ENCODE measurements at places on chromosomes 3 and 15.

- no peak for DNase-seq
Observed at GRCh38 chr15:31324806-31325594, 1.6 kb upstream of the KLF13 start.

- DNase-seq, result peak; percentile 45
Observed at GRCh38 chr3:189773056-189773455, 141.9 kb downstream of the TP63 start.

- DNase-seq, result peak; percentile 38
Observed at GRCh38 chr3:178318941-178319816, 217.1 kb upstream of the KCNMB2 start.

GRCh38 chr3:151171145-151171757, 31.8 kb downstream of the GPR171 start:
- DNase-seq, result no peak

- DNase-seq, result no peak
Observed at GRCh38 chr3:44340058-44340395, 1.5 kb downstream of the TCAIM start.

- no peak for DNase-seq
Observed at GRCh38 chr3:106332884-106333283, 464.1 kb upstream of the CBLB start.

- DNase-seq, result no peak
Observed at GRCh38 chr15:98164571-98164970, 204.1 kb downstream of the ARRDC4 start.

- DNase-seq, result no peak
Observed at GRCh38 chr3:42706721-42707619, 4.4 kb upstream of the HHATL start.

DNA sequence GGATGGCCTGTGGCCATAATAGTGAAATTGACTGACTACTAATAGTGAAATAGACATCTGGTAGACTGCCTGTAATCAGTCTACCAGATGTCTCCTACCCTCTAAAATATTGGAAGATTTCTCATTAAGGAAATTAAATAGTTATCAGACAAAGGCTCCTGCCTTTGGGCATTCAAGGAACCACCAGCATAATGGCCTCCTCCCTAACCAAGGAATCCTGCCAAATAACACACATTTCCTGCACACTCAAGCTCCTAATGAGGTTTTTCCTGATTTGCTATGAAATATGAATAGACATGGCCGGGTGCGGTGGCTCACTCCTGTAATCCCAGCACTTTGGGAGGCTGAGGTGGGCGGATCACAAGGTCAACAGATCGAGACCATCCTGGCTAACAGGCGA, 14.6 kb downstream of the NUSAP1 start:
- DNase-seq, result no peak

GRCh38 chr15:82873000-82873680, 63.7 kb downstream of the WHAMM start:
- DNase-seq, result no peak

- DNase-seq, result peak; percentile 95
Observed at GRCh38 chr15:31296646-31297574, 29.7 kb upstream of the KLF13 start.

DNA sequence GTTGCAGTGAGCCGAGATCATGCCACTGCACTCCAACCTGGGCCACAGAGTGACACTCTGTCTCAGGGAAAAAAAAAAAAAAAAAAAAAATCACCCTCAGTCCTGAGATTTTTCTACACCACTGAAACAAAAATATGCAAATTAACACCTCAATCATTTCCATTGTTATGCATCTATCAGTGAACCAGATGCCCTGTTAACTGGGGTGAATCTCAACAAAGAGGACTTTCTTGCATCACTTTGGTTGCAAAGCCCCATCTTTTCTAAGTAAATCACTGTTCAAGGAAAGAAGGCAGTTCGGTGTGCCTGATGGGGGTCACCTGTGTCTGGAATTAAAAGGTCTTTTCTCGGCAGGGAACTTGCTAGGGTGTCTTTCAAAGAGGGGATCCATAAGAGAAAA, 421.6 kb downstream of the EPHB1 start:
- DNase-seq, result no peak

- DNase-seq, result no peak
Observed at GRCh38 chr15:91961357-91961756, 107.8 kb downstream of the SLCO3A1 start.

DNA sequence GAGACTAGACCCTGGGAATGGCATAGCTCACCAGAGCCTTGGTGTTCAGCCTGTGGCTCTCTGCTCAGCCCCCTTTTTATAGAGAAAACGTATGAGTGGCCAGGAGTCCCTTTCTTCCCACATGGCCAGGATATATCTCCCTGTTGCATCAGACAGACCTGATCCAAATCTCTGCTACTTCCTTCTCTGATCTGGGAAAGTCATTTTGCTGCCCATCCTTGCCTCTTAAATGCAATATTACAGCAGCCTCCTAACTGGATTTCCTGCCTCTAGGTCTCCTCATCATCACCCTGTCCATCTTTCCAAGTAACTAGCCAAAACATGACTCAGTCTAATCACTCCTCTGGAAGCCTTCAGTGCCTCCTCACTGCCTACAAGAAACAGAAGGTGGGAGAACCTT, 42.9 kb downstream of the CTDSPL start:
- no peak for DNase-seq

GRCh38 chr3:187706971-187707370, 4.6 kb upstream of the RTP2 start:
- DNase-seq, result no peak

- DNase-seq, result no peak
Observed at GRCh38 chr3:187342255-187342654, 25.9 kb upstream of the RTP4 start.

DNA sequence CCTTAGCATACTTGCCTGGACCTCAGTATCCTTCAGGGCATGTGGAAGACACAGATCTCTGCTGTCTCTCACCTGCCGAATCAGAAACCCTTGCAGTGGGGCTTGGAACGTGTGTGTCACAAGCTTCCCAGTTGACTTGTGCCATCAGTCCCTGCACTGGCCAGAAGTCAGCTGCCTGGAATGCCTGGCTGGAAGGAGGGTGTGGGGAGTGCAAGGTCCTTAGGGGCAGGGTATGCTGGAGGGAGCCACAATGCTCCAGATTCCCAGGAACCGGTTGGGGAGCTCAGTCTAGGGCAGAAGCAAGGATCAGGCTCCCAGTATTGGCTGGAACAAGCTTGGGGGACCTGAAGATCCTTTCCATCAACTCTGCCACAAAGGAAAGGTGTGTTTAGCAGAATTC, 27.1 kb downstream of the SPSB4 start:
- DNase-seq, result peak; percentile 52

DNA sequence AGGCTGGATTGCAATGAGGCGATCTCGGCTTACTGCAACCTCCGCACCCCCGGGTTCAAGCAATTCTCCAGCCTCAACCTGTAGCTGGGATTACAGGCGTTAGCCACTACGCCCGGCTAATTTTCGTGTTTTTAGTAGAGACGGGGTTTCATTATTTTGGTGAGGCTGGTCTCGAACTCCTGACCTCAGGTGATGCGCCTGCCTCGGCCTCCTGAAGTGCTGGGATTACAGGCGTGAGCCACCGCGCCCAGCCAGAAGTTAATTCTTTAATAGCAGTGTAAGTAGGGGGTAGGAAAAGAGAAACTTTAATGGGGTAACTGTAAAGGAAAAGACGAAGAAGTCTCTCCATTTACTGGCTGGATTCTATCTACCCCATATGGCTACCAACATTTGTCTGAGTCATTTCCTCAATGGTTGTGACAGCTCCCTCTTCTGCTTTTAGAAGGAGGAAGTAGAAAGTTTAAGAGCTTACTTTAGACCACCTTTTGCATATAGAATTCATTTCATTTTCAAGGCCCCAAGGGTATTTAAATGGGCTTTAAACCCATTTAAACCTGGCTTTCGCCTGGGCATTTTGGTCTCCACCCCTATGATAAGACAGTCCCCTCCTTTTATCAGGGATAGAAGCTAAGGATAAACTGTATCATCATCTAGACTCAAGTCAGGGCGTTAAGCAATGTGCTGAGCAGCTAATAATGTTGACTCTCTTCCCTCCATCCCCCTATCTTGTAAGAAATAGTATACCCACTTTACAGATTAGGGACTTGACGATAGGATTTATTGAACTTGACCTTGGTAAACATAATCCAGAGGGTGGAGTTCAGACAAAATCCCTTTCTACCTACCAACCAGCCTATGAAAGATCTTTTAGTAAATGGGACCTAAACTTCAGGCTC, 1.1 kb upstream of the CDV3 start:
- no peak for DNase-seq

GRCh38 chr3:10551821-10552630, 46.6 kb upstream of the ATP2B2 start:
- DNase-seq, result no peak

DNA sequence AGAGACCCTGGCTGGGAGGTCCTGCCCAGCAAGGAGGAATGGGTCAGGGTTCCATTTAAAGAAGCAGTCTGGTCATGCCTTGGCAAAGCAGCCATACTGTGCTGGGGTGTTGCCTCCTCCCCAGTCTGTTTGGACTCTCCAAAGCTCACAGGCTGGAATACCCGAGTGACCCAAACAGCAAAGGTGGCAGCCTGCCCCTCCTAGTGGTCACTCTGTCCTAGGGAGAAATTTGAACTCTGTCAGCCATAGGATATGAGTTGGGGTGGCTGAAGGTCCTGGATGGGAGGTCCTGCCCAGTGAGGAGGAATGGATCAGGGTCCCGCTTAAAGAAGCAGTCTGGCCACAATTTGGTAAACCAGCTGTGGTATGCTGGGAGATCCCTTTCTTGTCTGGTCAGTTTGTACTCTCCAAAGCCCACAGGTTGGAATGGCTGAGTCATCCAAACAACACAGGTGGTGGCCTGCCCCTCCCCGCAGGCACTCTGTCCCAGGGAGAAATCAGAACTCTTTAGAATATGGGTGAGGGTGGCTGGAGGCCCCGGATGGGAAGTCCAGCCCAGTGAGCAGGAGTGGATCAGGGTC, 45.0 kb downstream of the CCR1 start:
- peak; percentile 88 for DNase-seq

DNA sequence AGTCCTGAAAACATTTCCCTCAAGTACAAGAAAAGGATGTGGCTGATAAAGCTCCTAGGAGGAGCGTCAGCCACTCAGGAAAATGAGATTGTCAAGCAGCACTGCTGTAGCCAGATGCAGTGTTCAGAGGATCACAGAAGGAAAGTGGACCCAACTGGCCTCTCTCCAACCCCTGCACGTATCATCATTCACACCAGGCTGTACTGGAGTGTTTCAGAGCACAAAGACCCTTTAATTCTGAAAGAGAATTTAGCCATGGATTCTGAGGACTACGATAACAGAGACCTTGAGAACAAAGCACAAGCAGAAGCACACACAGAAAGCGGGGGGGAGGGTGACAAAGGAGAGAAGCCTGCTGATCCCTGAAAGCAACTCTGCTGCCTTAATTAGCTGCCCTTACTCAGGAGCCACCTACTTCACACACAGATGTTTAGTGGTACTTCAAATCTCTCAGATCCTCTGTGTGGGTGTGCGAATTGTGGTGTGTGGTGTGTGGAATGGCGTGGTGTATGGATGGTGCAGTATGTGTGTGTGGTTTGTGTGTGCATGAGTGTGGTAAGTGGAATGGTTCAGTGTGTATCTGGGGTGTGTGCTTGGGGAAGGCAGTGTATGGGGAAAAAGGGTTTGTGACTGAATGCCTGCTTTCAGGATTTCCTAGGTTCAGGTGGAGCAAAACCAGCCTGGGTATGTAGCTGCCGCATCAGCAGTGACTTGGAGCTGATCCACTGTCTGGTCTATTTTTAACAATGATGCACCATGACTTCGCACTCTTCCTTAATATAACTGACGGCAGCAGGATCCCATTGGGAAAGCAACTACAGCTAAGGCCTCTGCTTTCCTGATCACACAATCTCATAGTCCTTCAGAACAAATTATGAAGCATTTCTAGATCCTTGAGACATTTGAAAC, 192.5 kb downstream of the RSL24D1 start:
- no peak for DNase-seq

- DNase-seq, result no peak
Observed at GRCh38 chr15:100114571-100114970, 227.2 kb downstream of the ADAMTS17 start.

DNA sequence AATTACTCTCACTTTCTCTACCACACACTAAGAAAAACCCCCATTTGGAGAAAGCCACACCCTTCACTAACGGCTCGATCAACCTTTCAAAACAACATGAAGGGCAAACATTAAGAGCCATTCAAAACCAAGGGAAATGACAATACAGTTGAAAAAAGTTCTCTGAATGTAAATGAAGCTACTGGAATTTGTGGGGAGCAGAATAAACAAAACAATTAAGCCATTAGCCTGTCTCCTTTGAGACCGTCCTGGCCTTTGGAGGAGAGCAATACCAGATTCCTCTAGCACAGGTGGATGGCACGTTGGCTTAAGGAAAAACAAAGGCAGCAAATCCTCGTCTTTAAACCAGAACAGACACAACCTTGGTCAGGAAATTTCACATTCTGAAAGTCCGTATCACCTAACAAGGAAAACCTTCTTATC, 18.7 kb downstream of the MYO1E start:
- DNase-seq, result no peak

DNA sequence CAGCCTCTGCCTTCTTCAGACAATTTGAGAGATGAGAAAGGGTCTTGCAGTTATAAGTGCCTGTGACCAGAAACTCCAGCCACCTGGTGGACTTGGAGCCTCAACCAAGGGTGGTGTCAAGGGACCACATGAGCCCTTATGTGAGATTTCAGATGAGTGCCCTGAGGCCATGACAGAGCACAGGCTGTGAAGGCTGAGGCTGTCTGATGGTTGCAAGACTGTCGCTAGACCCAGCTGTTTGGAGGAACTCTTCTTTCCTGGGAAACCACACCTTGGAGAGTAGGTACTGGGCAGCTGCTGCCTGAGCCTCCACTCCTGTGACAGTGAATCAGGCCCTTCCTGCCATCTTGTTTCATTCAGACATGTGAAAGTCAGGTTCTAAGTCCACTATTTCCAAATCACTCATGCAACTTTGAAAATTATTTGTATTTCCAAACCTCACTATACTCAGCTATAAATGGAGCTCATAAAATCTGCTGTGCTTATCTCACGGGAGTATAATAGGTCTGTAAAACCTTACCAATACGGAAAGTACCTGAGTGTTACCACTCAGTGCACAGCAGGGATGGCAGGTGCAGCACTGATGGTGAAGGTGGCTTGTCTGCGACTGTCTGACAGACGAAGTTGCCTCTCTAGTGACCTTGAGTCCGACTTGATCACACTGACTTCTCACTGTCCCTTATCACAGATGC, 99.4 kb downstream of the RPL39L start:
- DNase-seq, result no peak

- DNase-seq, result no peak
Observed at GRCh38 chr15:63234451-63234870, 42.9 kb upstream of the APH1B start.

DNA sequence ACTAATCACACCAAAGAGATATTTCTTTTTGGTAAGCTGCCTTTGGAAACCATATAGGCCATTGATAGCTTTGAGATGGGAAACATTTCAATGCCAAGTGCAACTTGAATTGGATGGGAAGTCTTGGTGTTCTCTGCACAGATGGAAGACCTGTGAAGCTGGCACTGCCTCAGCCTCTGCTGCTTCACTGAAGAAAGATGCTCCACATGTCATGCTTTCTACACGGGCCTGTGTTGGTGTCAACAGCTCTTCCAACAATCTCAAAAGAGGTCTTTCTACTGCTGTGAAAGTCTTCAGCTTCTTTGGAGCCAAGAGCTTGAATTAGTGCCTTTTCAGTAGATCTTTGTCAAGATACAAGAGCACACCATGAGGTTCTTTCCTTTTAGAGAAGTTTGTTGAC, 169.0 kb downstream of the SPATA16 start:
- DNase-seq, result no peak

All from Caco-2 (cell line).